NCI-H82 (cell line): ENCODE measurements at places on chromosomes 16 and 17.

GRCh38 chr17:79606487-79607281 lies 4.2 kb downstream of the RBFOX3 start:
- DNase-seq: no peak

DNA sequence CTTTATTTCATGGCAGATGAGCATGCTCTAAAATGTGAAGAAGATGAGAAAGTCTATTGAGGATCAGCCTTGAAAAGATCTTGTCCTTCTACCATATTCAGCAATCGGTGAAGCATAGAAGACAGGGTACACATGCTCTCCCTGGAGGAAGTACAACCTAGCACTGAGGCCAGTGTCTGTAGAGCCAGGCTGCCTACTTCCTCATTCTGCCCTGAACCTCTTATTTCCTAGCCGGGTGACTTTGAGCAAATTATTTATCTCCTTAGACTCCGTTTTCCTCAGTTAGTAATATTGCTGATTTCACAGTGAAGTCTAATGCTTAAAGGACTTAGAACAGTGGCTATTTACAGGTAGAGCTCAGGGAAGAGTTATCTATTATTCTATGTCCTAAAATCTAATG lies 58.4 kb downstream of the TMEM100 start:
- DNase-seq: no peak

- DNase-seq: no peak
Observed at GRCh38 chr16:66888647-66889615, 8.6 kb downstream of the PDP2 start.

GRCh38 chr17:40015005-40015997 lies at the start of gene CSF3:
CSF3 (plus strand) TSS chr17:40015440; CDS start chr17:40015475, 35 bp downstream.
- no peak for DNase-seq

GRCh38 chr17:18093616-18094408 lies 6.1 kb downstream of the DRG2 start:
- peak; percentile 76 for DNase-seq
